ENCODE measurements at places on chromosomes 2 and 18. TPM values are rescaled to one million over a fixed set of nuclear protein-coding genes. Genes with fewer than 3 reads are reported as not detected.

DNA sequence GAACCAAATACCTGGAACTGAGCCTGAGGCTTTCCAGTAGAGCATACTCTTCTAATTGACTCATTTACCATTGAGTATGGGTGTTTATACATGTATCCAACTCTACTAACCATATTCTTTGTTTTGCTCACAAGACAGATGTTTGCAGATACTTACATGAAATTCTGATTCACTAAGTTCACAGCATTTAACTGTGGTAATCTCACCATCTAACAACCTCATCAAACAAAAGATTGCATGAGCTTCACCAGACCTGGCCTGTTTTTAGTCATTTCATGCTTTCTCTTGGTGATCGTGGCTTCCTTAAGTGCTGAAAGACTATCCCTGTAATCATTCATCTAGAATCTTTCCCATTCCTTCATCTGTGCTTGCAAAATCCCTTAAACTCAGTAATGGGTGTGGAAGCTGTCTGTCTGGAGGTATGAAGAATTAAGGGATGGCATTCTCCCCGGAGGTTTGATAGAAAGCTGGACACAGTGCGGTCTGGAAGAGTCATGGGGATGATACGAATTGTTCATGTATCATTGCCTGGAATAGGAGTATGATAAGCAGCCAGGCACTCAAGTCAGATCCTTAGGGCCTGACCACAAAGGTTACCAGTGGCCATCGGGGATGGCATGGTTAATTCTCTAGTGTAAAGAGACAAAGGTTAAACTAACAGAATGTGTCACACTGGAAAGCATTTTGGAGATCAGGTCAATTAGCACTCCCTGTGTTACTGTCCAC lies 42.0 kb upstream of the IL1R1 start:
- DNase-seq: no peak

DNA sequence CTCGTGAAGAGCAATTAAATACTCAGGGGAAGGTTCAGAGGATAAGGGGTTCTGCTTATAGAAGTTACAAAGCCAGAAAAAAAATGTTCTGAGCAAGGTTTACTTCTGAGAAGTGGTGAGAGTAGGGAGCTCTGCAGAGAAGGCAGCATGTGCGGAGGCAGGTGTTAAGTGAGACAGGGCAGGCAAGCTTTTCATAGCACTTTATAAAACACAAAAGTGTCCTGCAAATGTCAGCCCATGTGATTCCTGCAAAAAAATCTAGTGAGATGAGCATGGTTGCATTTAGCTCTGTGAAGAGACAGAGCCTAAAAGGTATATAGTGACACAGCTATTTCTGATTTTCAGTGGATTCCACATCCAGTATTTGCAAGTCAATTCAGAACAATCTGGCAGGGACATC lies 223.8 kb upstream of the SYT4 start:
- DNase-seq: no peak

DNA sequence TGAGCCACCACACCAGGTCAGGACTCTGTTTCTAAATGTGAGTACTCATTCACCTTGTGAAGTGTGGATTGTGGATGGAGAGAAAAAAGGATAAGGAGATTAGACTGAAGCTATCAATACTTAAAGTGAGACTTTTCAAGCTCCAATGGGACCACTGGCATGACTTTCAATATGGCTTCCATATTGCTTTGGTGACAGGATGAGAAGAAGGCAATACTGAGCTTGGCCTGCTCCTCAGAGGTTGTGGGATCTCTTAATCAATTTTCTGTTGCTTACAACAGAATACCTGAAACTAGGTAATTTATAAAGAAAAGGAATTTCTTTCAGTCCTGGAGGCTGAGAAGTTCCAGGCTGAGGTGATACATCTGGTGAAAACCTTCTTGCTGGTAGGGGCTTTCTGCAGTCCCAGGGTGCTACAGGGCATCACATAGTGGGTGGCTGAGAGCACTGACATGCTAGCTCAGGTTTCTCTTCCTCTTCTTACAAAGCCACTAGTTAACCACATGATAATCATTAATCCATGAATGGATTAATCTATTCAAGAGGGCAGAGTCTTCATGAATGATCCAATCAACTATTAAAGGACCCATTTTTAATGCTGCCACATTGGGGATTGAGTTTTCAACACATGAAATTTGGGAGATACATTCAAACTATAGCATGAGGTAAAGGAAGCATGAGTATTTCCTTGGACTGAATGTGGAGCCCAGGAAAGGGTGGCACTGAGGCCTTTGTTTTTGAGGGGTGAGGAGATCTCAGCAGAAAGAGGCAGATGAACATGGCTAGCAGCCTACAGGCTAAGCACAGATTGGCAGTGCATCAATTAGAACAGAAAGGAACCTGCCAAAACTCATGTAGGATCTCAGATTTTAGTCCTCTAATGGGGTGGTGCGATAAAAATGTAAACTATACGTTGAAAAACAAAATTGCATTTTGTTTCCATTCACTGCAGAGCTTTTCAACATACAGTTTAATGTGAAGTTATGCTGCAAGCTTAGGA lies 274.5 kb downstream of the PIK3C3 start:
- no peak for DNase-seq

DNA sequence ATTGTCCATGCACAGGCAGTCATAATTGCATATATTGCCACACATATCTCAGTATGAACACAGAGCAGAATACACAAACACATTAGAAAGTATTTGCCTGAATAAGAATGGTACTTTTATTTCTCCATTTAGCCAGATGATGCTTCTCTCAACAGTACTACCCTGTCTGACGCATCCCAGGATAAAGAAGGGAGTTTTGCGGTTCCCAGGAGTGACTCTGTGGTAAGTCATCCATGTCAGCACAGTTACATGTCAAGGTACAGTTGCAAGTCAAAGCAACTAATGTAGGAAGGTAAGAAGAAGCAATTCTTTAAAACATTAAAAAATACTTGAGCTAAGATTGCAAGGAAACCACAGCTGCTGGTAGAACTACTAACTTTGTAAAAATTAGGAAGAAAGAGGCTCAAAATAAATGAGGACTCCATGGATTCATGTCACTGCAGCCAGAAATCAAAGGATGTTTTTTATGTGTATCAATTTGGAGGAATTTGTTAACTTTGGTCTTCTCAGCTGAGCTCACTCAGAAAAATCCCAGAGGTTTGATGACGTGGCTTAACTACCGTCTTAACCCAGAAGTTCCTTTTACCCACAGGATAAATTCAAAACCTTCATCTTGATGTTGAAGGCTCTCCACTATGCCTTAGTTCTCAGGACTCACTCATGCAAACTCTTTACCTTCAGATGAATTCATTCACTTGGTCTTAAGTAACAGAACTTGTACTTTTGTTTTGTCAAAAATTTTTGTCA lies 130.3 kb downstream of the ARHGAP28 start:
- DNase-seq: no peak

GRCh38 chr2:133241224-133241571 lies 327.1 kb downstream of the NCKAP5 start:
- no peak for DNase-seq

- DNase-seq: no peak
Observed at GRCh38 chr18:6639305-6639704, 90.2 kb upstream of the ARHGAP28 start.

- no peak for DNase-seq
Observed at GRCh38 chr2:187567126-187567525, 12.9 kb upstream of the TFPI start.

- peak; percentile 19 for DNase-seq
Observed at GRCh38 chr2:228417956-228418355, 236.5 kb upstream of the SPHKAP start.

- DNase-seq: no peak
Observed at GRCh38 chr2:85713836-85714235, 19.7 kb downstream of the GNLY start.

- no peak for DNase-seq
Observed at GRCh38 chr18:8107426-8107825, 501.8 kb upstream of the RAB12 start.

DNA sequence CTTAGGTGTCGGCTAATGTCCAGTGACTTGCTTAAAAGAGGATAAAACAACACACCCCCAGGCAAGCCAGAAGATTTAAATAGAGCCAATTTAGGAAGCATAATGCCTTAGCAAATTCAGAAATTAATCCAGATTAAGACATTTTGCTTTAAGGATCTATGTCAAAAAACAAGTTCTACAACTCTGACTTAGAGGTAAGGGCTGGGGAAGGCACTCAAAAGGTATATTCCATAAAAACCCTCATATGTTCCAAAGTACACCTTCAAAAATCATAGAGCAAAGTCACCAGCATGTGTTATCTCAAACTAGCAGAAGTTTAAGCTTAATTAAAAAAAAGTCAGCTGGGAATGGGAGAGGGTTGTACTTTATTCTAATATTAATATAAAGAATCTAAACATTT lies 206.4 kb downstream of the NOL4 start:
- no peak for DNase-seq

DNA sequence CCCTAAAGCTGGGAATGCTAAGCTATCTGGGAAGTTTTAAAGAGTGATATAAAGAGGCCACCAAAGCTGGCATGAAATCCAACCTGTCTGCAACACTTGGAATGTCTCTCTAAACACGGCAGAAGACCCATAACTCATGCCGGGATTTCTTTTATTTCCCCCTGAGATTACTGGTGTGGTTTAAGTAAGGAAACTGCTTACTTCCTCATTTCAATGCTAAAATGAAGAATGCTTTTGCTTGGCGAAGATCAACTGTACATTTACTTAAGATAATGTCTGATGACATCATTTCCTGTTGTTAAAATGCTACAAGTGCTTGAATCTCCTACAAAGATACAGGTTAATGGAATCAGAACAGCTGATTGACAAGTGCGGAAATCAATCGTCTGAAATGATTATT lies 353.8 kb upstream of the SALL3 start:
- no peak for DNase-seq

GRCh38 chr2:17614174-17614930 lies 73.9 kb downstream of the VSNL1 start:
- no peak for DNase-seq

DNA sequence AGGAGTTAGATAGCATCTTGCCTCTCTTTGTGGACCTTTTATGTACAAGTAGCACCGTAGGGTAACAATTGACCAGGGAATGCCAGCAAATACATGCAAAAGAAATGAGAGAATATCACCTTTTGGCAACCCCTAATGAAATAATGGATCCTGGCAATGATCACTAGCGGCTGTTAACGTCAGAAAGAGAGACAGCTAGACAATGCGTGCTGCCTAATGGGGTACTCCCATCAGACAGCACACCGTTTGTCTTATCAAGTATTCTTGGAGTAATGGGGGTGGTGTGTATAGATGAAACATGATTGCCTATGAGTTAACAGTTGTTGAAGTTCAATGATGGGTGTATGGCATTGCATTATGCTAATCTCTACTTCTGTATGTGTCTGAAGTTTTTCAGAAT lies 1.6 kb downstream of the ELAC1 start:
- DNase-seq: no peak

- DNase-seq: peak; percentile 36
Observed at GRCh38 chr2:238566001-238566645, 139.4 kb downstream of the ASB1 start.

DNA sequence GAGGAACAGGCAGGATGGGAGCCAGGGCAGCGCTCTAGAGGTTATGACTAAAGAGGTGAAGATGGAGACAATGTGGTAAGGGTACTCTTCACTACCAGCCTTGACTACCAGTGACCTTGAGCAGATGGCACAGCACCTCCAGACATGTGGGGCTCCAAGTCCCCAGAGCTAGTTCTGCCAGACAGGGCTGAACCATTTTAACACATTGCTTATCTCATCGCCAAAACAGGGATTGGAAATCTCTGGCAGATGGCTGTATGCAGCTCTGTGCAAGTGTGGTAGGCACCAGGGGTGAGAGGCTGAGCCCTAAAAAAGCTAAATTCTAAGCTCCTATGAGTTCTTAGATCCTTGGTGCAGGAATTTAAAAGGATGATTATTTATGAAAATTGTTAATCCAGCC lies 41.3 kb downstream of the FSHR start:
- no peak for DNase-seq

GRCh38 chr18:59881728-59882656 lies 17.8 kb upstream of the PMAIP1 start:
- no peak for DNase-seq

The GPR45 gene
- total RNA-seq: not detected

The SP100 gene
- 118 TPM for total RNA-seq

The C1QL2 gene
- not detected for total RNA-seq

The FOXI3 gene
- total RNA-seq: not detected

The QPCT gene
- total RNA-seq: 16.6 TPM

The FBXO36 gene
- total RNA-seq: 5.4 TPM

The REG1B gene
- 11.0 TPM for total RNA-seq

The ERBB4 gene
- 152 TPM for total RNA-seq

The CRACDL gene
- total RNA-seq: 14.8 TPM

The ADD2 gene
- 2.9 TPM for total RNA-seq

The RTP5 gene
- total RNA-seq: 0.13 TPM

The LMAN2L gene
- 23.0 TPM for total RNA-seq

All from kidney (tissue), 22 donors.